Osteoblast (primary cell): ENCODE measurements at places on chromosomes 5 and 9.
A peak's percentile ranks its signal among the peaks of the same experiment; 100 is the strongest.

DNA sequence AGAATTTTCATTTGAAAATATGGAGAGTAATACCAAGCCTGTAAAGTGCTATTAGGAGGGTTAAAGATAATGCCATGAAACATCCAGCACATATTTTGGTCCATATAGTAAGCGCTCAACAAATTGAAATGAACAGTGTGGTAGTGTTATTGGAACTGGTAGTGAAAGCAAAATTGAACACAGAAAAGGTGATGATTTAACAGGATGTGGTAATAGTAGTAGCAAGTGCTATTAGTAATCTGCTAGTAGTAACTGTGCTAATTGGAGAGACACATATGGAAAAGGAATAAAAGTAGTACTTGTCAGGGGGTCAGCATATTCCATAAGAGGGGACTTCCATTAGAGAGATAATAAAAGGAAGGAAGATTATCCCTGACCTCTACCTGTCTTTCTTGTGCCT, 187.3 kb downstream of the HTR1A start:
- no peak for DNase-seq

DNA sequence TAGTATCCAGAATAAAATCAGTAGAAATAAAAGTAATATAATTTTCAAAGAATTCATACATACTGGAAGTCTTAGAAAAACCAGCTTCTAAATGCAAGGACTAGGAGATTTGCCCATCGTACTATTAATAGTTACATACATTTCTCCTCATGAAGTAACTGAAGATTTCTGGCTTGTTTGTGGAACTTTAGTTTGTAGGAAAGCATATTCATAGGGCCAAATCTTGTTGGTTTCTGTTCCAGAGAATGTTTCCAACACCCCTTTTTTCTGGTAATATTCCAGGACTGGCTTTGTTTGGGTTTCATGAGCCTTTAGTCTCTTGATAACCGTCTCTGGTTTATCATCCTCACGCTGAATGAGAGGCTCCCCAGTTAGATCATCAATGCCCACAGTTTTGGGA, 66.3 kb upstream of the TJP2 start:
- DNase-seq, result peak; percentile 30

DNA sequence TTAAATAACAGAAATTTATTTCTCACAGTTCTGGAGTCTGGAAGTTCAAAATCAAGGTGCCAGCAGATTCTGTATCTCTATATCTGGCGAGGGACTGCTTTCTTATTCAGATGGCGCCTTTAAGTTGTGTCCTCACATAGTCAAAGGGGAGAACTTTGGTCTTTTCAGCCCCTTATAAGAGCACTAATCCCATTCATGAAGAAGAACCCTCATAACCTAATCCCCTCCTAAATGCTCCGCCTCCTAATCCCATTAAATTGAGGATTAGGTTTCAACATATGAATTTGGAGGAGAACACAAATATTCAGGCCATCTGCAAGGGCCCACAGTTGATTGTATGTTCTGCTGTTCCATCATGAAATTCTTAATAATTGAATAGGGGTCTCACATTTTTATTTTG, 10.8 kb upstream of the CCDC152 start:
- DNase-seq, result no peak

DNA sequence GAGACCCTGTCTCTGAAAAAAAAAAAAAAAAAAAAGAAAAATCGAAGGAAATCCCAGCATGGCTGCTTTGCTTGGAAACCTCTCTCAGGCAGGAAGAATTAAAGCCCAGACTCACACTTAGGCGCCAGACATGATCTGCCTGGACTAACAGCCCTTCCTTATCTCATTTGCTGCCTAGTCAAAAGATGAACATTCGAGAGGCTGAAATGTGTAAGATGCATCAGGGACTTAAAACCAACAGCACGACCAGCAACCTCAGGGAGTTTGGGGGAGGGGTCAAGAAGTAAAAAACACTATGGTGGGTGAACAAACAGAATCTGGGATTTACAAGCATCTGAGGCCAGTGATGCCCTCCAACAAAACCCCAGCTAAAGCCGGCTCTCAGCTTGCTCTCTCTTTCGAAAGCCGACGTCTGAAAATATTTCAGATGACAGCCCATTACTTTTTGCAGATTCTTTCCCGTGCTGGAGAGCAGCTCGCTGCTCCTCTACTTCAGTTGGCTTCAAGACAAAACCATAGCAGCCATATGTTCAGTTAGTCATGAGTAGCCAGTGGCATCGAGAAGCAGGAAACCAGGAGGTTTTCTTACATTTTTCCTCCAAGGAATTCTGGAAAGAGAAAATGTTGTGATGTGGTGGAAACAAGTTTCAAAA, 249.9 kb downstream of the MARCHF11 start:
- DNase-seq, result peak; percentile 92

- peak; percentile 90 for DNase-seq
These were observed 129.1 kb downstream of the MACROH2A1 start for GRCh38 chr5:135269931-135270421.

DNA sequence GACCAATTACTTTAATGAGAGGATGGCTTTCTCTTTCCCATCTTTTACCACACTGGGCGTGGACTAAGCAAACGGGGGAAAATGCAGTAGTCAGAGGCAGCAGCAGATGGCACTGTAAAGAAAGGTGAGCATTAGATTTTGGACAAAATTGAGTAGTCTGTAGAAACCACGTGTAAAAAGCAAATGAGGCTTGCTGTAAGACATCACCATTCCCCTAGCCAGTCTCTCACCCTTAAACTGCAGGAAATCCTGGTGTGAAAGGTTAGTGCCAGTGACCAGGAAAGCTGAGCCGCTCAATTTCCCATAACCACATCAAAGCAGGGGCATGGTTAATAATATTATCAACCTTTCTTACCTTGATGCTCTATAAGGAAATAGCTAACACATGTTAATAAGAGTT, 31.8 kb downstream of the SPATA31C2 start:
- peak; percentile 5 for DNase-seq

- DNase-seq, result peak; percentile 76
These were observed 14.0 kb upstream of the TRIM14 start for GRCh38 chr9:98132806-98133631.

DNA sequence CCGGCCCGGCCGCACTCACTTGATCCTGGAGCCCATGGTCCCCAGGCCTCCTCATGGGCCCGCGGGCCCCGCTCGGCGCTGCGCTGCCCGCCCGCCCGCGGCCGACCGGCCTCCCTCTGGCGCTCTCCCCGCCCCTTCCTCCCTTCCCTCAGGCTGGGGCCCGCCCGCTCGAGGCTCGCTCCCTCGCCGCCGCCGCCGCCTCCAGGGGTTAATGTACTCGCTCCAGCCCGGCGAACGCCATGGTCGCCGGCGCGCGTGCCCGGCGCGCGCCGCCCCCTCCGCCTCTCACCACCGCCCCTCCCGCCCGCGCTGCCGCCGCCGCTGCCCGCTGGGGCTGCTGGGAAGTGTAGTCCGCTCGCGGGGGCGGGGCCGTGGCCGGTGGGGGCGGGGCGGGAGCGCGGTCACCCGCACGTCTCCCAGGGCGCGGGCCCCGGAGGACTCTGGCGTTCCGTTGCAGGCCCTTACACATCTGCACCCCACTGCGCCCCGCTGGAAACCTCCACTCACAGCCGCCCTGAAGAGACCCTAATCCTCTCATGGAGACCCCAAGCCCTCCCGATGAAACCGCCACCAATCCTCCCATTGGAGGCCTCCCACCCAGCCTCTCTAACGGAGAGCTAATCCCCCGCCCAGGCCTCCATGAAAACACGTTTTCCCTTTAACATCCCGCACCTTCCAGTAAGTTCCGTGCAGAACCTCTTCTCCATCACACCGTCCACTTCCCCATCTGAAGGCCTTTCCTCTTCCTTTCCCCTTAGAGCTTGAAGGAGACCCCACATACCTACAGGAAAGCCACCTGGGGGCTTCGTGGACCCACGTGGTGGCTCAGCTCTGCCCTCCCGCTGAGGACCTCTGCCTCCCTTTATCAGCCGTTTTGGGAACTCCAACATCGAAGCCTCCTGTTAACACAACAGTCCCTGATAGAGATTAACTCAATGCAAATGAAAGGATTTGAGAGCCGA, at the start of gene DENND1A:
Gene DENND1A (minus strand): TSS at position 257 of the 962 bp plus-strand sequence. CDS start 221 bp downstream, at position 36.
- DNase-seq, result peak; percentile 100

DNA sequence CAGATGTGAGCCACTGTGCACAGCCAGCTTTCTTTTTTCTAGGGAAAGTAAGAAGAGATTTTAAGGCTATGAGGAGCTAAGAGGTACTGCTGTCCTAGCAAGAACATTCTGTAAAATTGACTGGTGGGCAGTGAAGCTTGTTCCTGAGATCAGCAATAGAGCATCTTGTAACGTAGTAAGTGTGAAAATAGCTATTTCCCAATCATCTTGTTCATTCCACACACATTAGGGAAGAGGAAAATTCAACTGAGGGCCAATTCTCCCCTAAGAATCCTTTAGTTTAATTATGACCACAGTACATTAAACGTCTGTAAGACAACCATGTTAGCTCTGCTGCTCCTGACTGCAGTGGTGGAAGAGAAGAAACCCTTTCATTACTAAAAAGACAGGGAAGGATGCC, 246.2 kb downstream of the EFNA5 start:
- no peak for DNase-seq

GRCh38 chr5:108769352-108769751, 21.7 kb downstream of the FER start:
- no peak for DNase-seq

GRCh38 chr5:34674187-34674586, 18.1 kb downstream of the RAI14 start:
- peak; percentile 78 for DNase-seq

DNA sequence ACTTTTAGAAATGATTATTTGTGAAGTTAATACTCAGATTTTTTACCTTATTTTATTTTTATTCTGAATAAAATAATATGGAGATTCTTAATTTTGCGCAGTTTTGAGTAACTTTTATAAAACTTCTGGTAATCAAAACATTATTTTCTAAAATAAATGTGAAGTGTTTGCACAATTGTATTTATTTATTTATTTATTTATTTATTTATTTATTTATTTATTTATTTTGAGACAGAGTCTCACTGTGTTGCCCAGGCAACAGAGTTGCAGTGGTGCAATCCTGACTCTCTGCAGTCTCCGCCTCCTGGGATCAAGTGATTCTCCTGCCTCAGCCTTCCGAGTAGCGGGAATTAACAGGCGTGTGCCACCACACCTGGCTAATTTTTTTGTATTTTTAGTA, 73.5 kb downstream of the RPS6 start:
- DNase-seq, result no peak

DNA sequence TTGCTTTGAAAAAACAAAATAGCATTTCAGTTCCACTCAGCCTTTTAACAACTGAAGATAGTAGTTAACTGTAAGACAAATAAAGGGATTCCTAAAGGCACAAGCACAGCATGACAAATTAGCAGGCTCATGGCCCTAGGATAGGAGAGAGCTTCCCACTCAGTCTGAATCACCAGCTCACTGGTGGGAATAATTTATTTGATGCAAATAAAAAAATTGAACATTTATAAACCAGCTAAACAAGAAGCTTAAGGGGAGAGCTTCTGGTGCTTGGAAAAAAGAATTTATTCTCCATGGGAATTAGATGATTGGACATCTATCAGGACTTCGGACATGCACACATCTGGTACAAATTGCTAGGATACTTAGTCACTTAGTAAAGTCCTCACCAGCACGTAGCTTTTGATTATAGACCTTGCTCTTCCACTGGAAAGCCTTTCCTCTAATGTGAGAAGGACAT, 294.1 kb upstream of the TNC start:
- DNase-seq, result no peak

DNA sequence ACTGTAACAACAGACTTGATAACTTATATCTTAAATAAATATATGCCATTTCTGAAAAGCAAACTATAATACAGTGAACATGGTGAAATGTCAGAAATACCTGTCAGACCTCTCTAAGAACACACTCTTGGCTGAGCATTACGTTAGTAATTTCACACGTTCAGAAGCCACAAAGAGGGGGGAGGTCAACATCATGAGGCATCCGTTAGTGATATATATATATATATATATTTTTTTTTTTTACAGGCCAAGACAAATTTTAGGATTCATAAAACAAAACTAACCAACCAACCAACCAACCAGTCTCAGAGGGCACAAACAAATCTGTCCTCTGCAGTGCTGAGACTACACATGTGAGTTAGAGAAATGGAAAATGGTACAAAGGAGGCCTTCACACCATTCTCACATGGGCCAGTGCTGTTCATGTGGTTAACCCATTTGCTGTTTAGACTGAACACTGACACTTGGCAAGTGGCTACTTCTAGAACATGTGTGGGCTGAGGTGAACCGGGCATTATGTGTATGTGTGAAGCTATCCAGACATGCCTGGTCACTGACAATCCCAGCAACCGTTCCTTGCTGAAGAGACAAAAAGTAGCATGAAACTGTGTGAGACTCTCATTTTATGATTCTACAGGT, 54.5 kb downstream of the ELL2 start:
- no peak for DNase-seq

DNA sequence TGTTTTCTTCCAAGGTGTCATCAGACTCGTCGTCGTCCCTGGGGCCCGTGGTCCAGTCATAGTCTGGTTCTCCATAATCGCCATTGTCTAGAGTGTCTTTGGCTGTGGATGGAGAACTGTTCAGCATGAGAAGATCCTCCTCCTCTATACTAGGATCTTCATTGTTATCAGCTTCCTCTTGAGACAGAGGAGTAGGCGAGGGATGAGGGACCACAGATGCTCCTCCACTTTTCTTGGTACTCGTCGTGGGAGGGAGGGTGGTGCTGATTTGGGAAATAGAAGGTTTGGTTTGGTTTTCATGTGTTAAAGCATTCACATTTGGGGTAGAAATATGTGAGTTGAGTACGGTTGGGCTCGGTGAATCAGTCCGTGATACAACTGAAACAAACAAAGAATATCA, 8.8 kb downstream of the C5orf15 start:
- DNase-seq, result no peak

DNA sequence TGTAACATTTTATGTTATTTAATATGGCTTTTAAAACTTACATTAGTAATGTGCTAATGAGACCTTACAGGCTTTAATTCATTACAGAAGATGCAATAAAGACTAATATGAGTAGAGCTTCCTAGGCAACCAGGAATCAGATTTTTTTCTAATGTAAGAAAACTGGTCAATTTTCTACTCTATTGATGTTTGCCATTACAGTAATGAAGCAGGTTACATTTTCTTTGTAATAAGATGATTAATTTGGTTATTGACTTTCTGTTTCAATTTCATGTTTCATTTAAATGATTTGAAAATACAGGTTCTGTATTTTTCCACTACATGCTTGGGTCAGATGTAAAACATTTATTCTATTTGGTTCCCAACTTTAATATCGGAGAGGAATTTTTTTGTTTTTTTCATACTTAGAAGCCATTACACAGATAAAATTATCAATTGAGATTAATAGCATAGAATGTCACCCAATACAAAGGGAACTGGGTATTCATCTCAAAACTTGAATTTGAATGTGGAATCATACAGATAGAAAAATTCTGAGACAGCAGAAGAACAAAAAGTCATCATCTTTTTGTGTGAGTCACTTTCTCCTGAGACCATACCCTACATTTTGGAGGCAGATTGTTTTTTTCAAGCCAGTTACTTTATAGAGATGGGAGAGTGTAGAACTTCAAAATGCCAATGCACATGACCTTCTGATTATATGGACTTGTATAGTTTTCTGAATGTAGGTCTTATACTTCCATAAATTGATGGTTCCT, 133.6 kb upstream of the HMHB1 start:
- no peak for DNase-seq

GRCh38 chr9:114117996-114118830, 19.1 kb upstream of the KIF12 start:
- DNase-seq, result peak; percentile 32

- no peak for DNase-seq
These were observed 170.6 kb upstream of the MRPS30 start for GRCh38 chr5:44637916-44638869.
